ENCODE measurements at places on chromosomes 5 and 9.

DNA sequence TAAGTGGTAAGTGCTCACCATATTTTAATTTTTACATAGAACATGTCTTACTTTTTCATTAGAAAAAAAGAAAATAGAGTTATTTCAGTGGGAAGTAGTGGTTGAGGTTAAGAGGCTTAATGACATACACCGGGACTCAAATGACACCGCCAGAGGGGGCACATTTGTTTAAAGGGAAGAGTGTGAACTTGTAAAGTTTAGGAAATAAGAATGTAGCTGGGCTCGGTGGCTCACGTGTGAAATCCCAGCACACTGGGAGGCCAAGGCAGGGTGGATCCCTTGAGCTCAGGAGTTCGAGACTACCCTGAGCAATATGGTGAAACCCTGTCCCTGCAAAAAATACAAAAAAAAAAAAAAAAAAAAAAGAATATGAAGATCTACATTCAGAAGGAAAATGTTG is 43.4 kb upstream of the TNFAIP8 start:
- no peak for DNase-seq

- no peak for DNase-seq
These were observed 154.8 kb upstream of the TBC1D2 start for GRCh38 chr9:98410185-98410697.

DNA sequence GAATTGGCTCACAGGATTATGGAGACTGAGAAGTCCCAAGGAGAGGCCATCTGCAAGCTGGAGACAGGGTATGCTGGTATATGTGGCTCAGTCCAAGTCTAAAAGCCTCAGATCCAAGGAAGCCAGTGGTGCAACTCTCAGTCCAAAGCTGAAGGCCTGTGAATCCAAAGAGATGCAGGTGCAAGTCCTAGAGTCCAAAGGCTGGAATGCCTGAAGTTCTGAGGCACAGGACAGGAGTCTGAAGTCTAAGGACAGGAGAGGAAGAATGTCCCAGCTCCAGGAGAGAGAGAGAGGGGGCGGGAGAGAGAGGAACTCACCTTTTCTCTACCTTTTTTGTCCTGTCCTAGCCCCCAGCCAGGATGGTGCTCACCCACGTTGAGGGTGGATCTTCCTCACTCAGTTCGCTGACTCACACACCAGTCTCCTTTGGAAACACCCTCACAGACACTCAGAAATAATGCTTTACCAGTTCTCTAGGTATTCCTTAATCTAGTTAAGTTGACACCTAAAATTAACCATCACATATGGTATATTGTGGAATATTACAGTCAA is 49.6 kb downstream of the KCNN2 start:
- DNase-seq = no peak

DNA sequence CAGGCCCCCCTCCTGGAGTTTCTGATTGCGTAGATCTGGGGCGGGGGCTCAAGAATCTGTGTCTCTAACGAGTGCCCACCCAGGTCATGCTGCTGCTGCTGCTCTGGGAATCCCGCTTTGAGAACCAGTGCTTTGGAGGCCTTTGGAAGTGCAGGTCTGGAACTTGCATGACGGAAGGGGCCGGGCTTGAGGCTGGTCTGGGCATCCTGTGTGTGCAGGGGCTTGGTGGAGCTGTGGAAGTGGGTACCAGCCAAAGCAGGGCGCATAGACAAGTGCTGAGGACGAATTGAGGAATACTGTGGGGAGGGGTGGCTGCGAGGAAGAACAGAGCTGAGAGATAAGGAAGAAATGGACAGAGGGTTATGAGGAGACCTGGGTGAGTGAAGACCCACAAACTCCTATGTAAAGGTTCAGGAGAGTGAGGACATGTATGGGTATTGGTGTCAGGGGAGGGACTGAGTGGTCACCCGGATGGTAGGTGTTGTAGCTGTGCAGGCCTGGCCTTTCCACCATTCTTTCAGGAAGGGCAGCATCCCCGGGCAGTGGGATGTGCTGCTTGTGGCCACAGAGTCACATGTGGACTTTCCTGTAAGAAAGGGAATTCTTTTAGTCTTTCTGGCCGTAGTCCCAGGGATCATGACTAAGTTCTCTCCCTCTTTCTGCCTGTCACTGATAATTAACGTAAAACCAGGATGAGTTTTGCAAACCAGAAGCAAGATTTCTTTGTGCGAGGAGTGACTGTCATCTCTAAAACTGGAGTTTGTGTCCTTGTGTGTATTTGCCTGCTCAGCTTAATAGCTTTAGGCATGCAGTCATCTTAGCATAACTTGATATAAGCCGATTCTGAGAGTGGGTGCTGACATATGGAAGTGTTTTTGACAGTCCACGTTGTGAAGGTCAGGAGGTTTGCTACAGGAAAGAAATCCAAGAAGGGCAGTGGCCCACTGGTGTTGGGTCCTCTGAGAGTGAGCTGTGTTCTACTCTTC is 43.3 kb upstream of the TJP2 start:
- DNase-seq = no peak

DNA sequence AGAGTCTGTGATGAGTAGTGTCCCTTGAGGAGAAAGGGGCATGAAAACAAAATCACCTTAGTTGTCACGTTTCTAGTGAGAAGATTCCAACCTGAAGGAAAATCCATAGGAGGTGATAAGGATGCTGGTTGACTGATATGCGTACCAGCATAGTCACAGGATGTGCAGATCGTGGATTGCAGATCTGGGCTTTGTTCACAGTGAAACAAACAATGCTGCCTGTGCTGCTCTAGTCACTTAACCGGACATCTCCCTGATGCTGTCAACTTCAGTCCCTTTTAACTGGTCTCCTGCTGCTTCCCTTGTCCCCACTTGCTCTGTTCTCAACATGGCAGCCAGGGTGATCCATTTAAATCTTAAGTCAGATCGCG is 89.7 kb downstream of the IQGAP2 start:
- DNase-seq = no peak

GRCh38 chr5:67283988-67284487 is 87.4 kb upstream of the CD180 start:
- no peak for DNase-seq

DNA sequence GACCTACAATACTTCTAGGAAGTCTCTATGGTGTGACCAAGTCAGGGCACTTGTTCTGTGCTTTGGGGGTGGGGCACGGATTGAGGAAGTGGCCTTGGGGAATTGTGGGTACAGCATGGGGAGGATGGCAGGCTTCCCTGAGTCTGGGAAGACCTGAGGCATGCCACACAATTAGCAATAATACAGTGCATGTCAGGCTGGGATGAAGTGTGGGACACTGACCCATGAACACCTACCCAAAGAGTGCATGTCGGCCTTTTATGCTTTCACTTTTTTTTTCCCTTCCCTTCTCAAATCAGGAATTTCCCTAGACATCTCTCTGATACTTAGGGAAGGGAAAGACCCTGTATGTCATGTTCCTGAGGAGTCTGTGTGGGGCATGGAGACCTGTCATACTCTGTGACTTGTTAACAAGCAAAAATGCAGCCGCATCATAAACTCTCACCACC is 146.4 kb downstream of the PALM2AKAP2 start:
- no peak for DNase-seq

GRCh38 chr9:114629563-114630090 is 18.5 kb downstream of the TMEM268 start:
- no peak for DNase-seq

GRCh38 chr9:18338042-18338441 is 135.9 kb upstream of the ADAMTSL1 start:
- DNase-seq = no peak

- no peak for DNase-seq
These were observed 15.0 kb downstream of the ACSL6 start for GRCh38 chr5:131996210-131997025.

DNA sequence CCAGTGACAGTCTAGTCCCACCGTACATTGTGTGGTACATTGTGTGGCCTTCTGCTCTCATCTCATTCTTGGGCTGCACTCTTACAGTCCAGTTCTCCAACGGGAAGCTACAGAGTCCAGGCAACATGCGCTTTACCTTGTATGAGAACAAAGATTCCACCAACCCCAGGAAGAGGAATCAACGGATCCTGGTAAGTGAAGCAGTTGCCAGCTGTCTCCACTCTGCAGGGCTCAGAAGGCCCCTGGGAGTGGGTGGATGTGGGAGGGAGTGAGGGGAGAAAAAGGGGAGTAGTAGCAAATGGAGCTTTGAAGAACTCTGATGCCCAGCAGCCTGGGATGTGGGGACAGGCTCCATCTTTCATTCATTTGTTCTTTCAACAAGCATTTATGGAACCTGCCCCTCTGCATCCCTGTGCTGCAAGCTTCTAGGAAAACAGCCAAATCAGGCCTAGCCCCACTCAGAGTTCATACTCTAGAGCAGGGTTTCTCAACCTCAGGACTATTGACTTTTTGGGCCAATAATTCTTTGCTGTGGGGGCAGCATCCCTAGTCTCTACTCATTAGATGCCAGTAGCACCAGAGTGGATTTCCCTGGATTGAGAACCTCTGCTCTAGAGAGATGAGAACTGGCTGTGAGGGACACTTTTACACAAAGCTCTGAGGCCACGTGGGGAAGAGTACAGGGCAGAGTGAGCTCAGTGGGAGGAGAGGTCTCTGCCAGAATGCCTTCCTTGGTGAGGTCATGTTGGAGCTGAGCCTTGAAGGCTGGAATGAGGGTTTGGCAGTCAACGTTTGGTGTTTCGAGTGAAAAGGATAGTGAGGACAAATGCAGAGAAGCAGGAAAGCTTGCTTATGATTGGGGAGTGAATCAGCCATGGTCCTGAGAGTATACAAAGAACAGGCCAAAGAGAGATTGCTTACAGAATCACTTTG is 1.1 kb downstream of the POLR1E start:
- no peak for DNase-seq

DNA sequence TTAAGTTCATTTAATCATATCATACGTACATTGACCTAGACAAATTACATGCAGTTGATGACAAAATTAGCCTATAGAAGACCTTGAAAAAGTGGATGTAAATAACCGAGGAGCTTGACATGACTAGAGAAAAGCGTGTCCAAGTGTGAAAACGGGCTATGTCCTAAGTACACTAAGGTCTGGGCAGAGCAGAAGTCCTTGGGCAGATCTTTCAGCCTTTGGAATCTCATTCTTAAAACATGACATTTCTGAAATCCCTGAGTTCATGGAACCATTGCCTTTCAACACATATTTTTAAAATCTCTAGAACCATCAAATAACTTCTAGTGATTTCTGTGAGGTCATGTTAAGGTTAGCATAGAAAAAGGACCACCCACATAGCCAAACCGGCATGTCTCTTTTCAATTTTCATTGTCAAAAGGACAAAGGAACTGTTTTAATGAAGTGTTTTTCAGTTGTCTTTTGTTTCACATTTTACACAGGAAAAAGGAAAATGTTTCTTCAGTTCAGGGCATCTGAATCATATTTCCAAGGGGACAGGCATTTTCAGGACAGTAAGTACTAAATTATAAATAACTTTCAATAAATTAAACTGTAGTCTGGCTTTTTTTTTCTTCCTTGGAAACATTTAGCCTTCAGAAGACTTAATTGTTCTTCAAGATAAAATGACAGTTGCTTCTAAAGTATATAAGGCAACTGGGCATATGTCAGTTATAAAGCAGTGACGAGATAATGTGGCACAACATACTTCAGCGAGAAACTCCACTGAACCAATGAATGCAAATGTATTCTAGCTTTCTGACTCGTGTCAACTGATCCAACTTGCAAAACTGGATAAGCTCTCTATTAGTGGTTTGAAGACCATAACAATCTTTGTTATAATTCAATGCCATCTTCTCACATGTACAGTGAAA is 416.8 kb downstream of the NFIB start:
- no peak for DNase-seq
